ENCODE measurements at places on chromosomes 3 and 15. TPM values are rescaled to one million over a fixed set of nuclear protein-coding genes. Genes with fewer than 3 reads are reported as not detected.

Gene TM4SF18
- not detected for total RNA-seq

Gene NT5DC2
- 192 TPM for total RNA-seq

Gene TMC3
- not detected for total RNA-seq

Gene SKOR1
- not detected for total RNA-seq

Gene ZNF660
- 2.3 TPM for total RNA-seq

Gene ECE2
- not detected for total RNA-seq

Gene NOX5
- 0.75 TPM for total RNA-seq

Gene PCYT1A
- total RNA-seq: 62.7 TPM

DNA sequence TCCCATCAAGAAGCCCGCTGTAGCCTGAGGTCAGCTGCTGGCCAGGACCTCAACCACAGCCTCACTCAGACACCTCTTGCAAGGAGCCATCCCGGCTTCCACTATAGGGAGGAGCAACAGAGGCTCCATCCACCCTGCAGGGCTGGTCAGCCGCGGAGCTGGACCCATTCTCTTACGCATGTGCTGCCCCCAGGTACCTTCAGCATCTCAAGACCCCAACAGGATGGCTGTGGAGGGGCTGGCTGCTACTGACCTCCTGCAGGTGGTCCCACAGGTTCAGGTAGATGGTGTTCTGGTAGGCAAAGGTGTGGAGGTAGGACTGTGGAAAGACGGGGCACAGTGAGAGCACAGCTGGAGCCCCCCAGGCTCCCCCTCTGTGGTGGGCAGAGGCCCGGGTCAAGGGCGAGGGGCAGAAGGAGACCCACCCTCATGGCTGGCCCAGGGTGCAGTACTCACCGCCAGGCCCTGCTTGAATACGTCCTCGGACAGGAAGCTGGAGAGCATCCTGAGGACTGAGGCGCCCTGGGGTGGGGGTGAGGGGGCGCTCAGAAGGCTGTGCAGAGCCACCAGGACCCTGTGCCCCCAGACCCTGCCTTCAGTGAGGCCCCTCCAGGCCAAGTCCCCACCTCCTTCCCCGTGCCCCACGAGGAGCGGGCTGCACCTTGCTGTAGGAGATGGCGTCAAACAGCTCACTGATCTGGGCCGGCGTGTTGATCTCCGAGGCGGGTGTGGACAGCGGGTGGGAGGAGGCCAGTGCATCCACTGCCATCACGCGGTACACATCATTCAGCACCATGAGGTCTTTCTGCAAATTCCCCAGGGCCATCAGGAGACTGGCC lies 11.4 kb downstream of the ANPEP start:
- no peak for DNase-seq

GRCh38 chr3:8760506-8760905 lies 8.9 kb downstream of the OXTR start:
- DNase-seq: no peak

- DNase-seq: peak; percentile 83
Observed at GRCh38 chr15:71294251-71294910, 179.1 kb downstream of the THSD4 start.

GRCh38 chr15:71333839-71334238 lies 218.6 kb downstream of the THSD4 start:
- DNase-seq: no peak

GRCh38 chr15:49023354-49023753 lies 22.9 kb downstream of the SECISBP2L start:
- DNase-seq: no peak

Data from kidney epithelial cell (primary cell).